Stimulated activated CD4-positive, alpha-beta T cell treated with anti-CD3 and anti-CD28 coated beads, Interleukin-12 subunit alpha, Interleukin-12 subunit beta, amount 100 ng/mL, for 24 hours (primary cell): ENCODE measurements at places on chromosomes 2 and 18.

DNA sequence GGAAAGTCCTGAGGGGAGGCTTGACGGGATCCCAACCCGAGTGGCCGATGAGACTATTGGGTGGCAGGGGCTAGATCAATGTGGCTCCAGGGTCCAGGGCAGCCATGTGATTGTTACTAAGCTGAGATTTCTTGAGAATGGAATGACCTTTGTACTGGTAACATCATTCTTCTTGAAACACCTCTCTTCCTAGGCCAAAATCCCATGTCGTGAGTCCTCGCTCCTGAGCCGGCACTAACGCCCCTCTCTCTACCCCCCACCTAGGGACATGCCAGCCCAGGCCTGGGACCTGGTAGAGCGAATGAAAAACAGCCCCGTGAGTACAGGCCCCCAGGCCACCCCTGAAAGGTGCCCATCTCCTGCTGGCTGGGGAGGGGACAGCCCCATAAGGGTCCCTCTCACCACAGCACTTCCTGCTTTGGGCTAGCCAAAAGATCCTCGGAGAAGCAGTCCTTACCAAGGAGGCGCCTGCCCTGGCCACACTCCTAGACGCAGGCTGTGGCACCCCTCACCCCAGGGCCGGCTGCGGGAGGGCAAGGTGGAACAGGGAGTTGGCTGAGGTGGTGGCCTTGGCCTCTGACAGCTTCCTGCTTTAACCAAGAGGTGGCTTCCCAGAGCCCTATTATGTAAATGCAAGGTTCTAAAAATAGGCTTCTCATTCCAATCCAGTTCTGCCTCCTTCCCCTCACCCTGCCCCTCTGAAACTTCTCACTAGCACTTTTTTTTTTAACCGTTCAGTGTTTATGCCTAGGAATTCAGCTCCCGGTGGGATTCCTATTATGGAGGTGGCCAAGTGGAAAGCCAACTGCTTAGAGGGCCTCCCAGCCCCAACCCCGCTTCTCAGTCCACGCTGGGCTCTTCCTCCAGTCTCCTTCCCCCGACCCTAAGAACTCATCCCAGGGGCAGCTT, 126.6 kb upstream of the PPP1CB start:
- peak; percentile 69 for DNase-seq

- DNase-seq: no peak
Measured at GRCh38 chr18:23537274-23537673, 34.0 kb downstream of the RMC1 start.

- no peak for DNase-seq
Measured at GRCh38 chr18:23397907-23398306, 55.2 kb upstream of the RIOK3 start.

- DNase-seq: no peak
Measured at GRCh38 chr18:53790786-53791185, 433.7 kb downstream of the MBD2 start.
